ENCODE measurements at places on chromosomes 1 and 21. TPM values are rescaled to one million over a fixed set of nuclear protein-coding genes. Genes with fewer than 3 reads are reported as not detected.

The KDF1 gene
- polyA plus RNA-seq: not detected

The TRIM67 gene
- polyA plus RNA-seq: not detected

The NUF2 gene
- 3.4 TPM for polyA plus RNA-seq

The BARHL2 gene
- not detected for polyA plus RNA-seq

The DMBX1 gene
- not detected for polyA plus RNA-seq

The ESRRG gene
- not detected for polyA plus RNA-seq

The SLAMF9 gene
- not detected for polyA plus RNA-seq

The PPIH gene
- 80.7 TPM for polyA plus RNA-seq

The PCP4 gene
- polyA plus RNA-seq: not detected

The HES5 gene
- not detected for polyA plus RNA-seq

The MXRA8 gene
- not detected for polyA plus RNA-seq

DNA sequence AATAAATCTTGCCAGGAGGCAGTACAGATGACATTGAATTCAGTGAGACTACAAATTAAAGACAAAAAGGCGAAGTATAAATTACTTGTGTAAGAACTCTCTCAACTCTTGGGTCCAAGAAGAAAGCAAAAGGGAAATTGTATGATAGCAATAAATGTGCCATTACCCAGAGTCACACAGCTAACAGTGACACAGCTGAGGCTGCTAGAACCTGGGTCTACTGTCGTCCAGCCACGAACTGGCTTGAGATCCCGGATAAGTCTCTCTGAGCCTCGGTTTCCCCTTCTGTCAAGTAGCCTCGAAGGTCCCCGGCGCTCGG is 362 bp upstream of the ROR1 start:
- DNase-seq: no peak

GRCh38 chr1:55472784-55473183 is 257.6 kb upstream of the USP24 start:
- DNase-seq: no peak

- DNase-seq: no peak
Measured at GRCh38 chr1:86992861-86993260, 78.4 kb downstream of the HS2ST1 start.

GRCh38 chr21:28723646-28724045 is 269.0 kb downstream of the LTN1 start:
- DNase-seq: no peak

DNA sequence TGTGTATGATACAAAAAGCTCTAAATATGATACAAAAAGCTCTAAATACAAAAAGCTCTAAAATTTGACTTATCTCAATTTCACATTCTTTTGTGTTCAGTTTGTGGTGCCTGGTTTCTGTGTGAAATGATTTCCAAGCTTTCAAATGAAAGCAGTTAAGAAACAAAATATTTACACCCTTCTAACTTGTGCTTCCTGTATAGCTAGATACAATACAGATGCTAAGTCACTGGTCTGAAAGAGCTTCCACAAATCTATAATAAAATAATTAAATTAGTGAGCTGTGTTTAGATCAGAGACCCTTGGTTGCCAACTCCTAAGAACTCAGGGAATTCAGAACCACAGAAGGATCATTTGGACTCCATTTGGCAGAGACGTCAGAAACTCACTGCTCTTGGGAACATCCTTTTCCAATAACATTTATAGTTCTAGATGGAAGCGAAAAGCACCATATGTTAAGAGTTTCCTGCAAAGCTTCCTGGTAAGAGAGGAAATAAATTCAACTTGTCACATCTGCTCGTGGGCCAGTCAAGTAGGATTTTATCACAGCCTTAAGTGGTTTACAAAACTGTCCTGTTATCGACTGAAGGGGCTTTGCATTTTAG is 1079.1 kb downstream of the ADGRL2 start:
- no peak for DNase-seq

DNA sequence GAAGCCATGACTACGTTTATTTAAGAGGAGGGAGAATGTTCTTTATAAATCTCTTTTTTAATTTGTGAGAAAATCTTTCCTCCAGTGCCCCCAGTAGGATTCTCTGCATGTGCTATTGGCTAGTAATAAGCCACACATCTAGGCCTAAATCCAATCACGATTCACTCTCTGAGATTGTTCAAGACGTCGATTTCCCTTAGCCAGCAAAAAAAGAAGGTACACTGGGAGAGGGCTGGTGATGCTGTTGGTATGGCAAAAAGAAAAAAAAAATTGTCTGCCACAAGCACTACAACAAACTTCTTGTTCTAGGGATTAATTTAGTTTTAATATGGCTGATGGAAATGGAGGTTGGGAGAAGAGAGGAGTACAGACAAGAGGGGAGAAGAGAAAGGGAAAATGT is 130.5 kb upstream of the MROH9 start:
- DNase-seq: no peak

- DNase-seq: peak; percentile 67
Measured at GRCh38 chr1:112718691-112719418, 3.7 kb upstream of the PPM1J start.

DNA sequence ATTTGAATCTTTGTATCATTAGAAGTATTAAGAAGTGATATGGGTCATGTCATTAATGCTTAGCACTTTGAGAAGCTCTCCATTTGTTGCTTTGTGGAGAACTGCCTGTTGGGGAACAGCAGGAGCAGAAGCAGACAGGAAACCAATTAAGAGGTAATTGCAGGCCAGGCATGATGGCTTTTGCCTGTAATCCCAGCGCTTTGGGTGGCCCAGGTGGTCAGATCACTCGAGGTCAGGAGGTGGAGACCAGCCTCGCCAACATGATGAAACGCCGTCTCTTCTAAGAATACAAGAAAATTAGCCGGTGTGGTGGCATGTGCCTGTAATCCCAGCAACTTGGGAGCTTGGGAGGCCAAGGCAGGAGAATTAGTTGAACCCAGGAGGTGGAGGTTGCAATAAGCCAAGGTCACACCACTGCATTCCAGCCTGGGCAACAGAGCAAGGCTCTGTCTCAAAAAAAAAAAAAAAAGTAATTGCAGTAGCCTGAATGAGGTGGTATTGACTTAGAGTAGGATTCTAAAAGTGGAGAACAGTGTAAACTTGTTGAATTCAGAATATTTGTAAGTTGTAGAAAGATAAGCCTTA is 57.8 kb upstream of the FASLG start:
- DNase-seq: no peak

GRCh38 chr1:237032029-237032428 is 10.0 kb upstream of the RYR2 start:
- DNase-seq: no peak

DNA sequence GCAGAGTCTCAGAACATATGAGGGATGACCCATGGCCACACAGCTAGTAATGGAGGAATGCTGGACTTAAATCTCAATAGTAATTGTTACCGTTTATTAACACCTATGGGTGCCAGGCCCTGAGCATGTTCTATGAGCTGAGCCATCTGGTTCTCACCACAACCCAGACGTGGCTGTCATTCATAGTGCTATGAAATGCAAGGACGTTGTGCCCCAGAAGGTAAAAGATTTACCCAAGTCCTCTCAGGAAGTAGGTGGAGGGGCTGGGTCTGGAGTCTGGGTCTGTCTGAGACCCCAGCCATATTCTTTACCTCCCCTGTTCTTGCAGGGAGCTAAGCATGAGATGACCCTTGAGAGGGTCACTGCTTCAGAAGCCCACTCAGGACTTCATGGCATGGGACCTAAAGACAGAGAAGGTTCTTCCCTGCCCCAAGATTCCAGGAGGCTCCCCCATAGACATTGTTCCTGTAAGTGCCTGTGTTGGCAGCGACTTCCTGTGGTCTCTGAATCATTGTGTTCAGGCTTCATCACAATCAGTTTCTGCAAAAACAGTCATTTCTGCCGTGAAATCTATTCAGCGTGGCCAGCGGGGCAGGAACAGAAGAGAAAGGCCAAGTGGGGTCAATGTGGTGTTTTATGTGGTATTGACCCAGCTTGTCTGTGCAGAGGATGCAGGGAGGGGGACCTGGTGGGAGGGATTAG is 475.4 kb downstream of the PTPRU start:
- no peak for DNase-seq

DNA sequence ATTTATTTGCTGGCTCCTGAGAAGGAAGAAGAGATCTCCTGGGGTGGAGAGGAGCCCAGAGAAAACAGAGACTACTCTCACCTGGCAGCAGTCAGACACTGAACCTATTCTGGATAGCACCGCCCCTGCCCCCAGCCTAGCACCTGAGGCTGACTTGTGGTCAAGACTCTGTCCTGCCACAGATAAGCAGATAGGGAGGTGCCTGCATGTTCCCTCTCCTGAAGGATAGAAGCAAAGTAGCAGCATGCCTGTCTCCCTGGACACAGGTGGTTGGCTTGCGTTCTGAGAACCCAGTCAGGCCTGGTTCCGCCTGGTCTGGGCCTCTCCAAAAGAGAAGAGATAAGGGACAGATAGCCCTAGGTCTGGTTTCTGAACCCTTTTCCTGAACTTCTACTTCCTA is 1.3 kb upstream of the EFNA3 start:
- no peak for DNase-seq

DNA sequence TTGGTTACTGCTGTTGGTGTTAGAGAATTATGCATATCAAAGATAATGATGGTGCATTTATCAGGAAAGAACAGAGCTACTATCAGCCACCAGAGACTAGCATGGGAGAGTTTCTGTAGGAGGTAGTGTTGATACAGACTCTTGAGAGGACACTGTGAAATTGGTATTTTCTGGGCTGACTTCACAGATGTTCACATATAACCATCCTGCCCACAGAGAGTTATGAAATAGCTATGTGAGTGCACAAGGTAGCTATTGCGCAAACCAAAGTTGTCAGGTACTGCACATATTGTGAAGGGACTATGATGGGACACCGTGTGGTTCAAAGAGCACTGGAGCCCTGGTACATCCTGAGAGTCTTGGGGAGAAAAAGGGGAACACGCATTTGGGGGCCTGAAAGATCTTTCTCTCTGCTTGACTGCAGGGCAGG is 1.4 kb upstream of the TLCD4 start:
- no peak for DNase-seq

DNA sequence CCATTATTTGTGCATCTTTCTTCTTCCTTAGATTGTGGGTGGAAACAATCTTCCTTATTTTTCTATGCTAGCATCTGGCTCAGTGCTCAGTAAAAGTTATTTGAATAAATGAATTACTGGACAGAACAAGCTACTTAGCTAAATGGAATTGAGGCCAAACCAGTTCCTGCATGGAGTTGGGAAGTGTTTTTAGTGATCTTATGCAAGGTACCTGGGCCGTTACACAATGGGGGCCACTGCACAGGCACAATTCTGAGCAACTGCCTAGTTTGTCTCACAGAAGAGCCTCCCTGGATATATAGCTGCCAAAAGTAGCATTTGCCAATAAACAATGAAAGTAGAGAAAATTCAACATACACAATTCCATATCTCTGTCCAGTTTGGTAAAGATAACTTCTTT is 27.0 kb upstream of the SERBP1 start:
- no peak for DNase-seq

- DNase-seq: no peak
Measured at GRCh38 chr1:70922196-70922595, 125.4 kb downstream of the PTGER3 start.

- no peak for DNase-seq
Measured at GRCh38 chr1:10444795-10445397, 4.9 kb upstream of the CORT start.

DNA sequence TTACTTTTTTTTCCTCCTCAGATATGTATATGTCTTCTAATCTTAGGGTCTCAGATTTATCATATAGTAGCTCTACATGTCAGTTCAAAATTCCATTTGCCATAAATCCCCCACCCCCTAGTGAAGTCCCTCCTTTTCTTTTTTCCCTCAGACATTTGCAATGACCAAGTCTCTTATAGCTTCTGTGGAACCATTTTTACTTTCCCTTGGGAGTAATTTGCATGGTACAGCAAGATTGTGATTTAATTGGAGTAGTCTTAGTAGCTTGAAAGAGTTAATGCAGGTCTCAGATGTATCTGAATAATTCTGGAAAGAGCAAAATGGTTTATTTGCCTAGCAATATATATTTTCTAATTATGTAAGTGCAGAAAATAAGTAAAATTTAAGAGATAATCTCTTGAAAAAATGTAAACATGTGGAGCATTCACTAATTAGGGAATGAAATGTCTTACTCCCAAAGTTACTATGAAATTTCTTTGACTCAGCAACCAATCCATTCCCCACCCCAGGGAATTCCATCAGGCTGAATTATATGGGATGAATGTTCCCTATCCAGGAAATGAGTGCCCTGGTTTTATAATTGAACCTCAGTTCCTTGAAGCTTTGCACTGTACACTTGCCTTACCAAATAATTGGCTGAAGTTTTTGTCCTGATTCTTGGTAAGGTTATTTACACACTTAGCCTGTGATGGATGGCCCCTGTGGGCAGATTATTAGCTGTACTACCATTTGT is 267.0 kb downstream of the DNM3 start:
- DNase-seq: no peak

- DNase-seq: no peak
Measured at GRCh38 chr21:25818551-25818950, 83.8 kb downstream of the GABPA start.

- DNase-seq: no peak
Measured at GRCh38 chr1:174324939-174325338, 122.8 kb upstream of the GPR52 start.

DNA sequence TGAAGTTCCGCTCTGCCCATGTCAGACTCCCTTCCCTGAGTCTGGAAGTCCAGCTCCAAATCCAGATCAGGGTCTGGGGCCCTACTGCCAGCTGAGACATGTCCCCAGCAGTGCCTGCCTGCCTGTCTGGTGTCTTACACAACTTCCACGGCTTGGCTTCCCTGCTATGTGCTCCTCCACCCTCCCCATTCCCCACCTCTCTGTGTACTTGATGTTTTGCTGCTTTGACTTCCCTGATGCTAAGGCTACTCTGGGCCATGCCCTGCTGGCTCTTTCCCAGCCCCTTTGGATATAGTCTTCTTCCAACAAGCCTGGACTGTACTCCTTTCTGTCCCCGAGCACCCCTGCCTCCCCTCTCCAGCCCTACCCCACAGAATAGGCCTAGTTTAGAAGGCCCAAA is 7.3 kb downstream of the GJA5 start:
- DNase-seq: no peak

GRCh38 chr1:98099501-98099900 is 178.7 kb upstream of the DPYD start:
- no peak for DNase-seq

DNA sequence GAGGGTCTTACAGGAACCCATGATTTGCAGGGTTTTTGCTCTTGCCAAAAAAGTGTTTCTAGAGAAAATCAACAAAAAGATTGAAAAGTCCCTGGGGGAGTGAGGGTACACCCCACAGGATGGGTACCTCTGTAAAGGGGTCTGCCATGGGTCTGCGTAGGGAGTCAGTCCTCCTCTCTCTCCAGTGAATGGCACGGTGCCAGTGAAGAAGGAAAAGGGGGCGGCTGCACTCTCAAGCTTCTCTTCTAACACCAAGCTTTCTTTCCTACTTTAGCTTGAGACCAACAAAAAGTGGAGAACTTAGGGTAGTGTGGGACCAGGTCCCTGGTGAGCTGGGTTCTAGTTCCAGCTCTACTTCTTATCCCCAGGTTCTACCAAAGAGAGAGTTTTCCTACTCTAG is 87.4 kb downstream of the GLUL start:
- no peak for DNase-seq
